ENCODE measurements at places on chromosomes 13 and 19. TPM values are rescaled to one million over a fixed set of nuclear protein-coding genes. Genes with fewer than 3 reads are reported as not detected.
A peak's percentile ranks its signal among the peaks of the same experiment; 100 is the strongest.

DNA sequence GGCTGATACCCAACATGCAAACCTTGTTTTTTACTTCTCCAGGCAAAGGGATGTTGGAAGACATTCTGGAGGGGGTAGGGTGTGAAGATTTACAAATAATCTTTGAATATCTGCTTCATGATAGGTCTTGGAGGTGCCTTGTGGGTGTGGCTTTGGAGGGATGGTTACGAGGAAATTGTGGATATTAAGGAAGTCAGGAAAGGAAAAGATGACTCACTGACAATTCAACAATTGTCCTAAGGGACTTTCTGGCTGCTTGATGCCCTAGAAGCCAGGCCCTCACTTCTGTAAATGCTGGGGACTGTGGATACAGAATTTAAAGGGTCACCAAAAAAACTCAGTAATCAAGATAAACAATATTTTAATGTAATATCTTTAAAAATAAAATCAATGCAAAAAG lies 37.4 kb upstream of the ZNF527 start:
- no peak for DNase-seq

DNA sequence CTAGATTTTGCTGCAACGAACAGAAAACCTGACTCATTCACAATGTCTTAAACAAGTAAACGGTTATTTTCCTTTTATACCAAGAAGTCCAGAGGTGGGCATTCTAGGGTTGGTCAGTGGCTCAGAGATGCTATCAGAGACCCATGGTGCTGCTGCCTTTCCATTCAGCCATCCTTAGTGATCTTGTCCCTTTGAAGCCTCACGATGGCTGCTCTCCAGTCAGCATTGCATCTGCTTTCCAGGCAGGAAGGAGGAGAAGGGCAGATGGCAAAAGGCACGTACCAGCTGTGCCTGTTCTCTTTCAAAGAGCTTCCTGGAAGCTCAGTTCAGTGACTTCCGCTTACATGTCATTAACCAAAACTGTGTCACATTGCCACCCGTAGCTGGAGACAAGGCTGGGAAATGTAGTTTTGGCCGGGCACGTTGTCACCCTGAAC lies 30.1 kb downstream of the WDFY2 start:
- no peak for DNase-seq

DNA sequence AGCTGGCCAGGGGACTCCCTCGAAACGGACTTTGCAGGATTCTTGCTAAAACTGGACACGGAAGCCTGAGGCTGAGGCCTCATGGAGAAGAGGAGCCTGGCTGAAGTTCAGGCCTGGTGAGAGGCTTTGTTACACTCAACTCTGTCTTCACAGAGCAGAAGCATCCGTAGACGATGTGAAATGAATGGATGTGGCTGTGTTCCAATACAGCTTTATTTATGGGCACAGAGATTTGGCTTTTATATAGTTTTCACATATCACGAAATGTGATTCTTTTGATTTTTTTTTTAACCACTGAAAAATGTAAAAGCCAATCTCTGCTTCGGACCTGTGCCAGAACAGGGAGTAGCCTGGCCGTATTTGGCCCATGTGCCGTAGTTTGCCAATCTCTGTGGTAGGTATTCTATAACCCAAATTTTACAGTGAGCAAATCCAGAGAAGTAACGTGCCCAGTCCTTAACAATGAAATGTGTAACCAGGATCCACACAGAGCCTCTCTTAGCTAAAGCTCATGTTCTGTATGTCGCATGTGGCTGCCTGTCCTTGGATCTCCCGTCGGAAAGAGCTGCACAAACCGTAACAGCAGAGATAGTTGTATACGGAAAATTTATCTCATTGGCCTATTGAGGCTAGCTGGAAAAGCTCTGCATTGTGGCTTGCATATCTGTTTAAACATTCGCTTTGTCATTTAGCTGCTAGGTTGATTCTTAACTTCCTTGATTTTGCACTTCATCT lies 171.6 kb upstream of the RNF113B start:
- no peak for DNase-seq

ELANE gene
- total RNA-seq = not detected

SIGLEC8 gene
- total RNA-seq = not detected

CCDC70 gene
- not detected for total RNA-seq

SPC24 gene
- total RNA-seq = 48.3 TPM

KCNK6 gene
- total RNA-seq = 3.7 TPM

GRCh38 chr13:49329831-49330545 lies 82.3 kb downstream of the CDADC1 start:
- DNase-seq = no peak

DNA sequence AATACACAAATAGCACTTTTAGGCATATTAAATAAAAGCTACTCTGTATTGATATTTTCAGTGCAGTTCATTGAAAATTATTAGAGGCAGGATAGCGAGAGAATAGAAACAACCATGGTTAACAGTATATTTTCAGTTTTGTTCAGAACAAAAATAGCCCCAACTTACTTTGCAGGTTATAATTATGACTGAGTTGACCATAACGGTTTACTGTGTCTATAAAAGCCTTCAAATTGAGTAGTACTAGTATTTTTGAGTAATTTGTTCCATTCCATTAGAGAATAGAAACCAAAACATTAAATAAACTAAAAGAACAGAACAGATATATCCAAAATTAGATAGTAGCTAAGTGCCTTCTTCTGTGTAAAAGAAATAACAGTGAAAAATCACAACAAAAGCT lies 1108.4 kb upstream of the PCDH20 start:
- no peak for DNase-seq

GRCh38 chr13:46289260-46289955 lies 77.7 kb downstream of the LRRC63 start:
- DNase-seq = no peak

DNA sequence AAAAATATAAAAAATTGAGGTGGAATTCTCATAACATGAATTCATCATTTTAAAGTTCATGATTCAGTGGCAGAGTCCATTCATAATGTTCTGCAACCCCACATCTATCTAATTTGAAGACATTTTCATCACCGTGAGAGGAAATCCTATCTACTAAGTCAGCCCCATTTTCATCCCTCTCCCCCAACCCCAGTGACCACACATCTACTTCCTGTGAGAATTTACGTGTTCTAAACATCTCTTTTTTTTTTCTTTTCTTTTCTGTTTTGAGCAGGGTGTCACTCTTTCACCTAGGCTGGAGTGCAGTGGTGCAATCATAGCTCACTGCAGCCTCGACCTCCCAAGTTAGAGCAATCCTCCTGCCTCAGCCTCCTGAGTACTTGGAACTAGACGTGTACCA lies 17.5 kb downstream of the ATCAY start:
- no peak for DNase-seq

GRCh38 chr19:42198676-42199439 lies 18.6 kb downstream of the DEDD2 start:
- DNase-seq = peak; percentile 85

DNA sequence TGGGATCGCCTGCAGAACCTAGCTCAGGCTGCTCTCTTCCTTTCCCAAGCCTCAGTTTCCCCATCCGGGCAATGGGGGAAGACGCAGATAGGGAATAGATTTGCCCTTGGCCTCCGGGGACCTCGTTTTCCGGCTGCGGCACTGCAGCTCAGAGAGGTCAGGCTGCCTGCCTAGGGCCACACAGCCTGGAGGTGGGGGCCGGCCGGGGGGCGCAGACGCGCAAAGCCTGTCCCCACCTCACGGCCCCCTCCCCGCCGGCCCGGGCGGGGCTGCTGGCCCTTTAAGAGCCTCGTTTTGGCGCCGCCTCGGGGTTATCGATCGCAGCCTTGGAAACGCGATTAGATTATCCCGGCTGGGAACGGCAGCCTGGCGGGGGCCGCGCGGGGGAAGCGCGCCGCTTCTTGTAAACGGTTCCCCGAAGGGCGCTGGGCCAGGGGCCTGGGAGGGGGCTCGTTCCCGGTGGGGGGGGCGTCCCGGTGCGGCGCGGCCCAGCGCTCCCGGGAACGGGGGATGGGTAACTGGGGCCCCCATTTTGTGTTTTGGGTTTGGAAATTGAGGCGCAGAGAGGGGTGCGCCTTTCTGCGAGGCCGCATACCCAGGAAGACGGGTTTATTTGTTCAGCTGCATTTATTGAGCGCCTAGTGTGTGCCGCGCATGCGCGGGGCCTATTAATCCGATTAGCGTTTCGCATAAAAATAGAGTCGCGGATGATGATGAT lies 23.4 kb upstream of the TCF3 start:
- DNase-seq = no peak

GRCh38 chr13:52869050-52869449 lies 20.6 kb upstream of the PCDH8 start:
- DNase-seq = no peak

USHBP1 gene
- total RNA-seq = not detected

DNA sequence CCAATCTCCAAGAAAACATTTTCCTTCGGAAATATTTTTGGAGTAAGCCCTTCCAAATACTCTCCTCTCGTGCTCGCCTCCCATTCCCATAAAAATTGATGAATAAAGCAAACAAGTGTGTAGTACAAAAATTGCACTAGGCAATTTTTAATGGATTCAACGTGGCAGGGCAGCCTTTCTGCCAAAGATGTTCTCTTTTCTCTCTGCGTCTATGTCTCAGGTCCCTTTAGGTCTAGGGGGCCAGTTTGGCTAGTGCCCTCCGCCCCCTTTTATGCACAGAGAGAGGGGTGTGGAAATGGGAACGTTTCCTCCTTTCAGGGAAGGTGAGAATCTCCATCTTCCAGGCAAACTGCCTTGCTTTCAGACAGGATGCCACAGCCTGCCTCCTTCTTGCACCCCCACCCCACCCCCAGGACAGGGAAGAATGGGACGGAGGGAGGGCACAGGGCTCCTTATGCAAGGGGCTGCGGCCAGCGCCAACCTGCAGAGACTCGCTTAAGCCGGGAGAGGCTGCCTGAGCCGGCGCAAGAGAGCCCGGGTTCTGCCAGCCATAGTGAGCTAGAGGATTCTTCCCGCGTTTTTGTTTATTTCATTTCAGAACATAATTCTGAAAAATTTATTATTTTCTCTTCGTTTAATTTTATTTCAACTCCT lies 2.7 kb upstream of the ZIC2 start:
- no peak for DNase-seq

GRCh38 chr19:33186431-33187182 lies 7.5 kb upstream of the LRP3 start:
- no peak for DNase-seq

DNA sequence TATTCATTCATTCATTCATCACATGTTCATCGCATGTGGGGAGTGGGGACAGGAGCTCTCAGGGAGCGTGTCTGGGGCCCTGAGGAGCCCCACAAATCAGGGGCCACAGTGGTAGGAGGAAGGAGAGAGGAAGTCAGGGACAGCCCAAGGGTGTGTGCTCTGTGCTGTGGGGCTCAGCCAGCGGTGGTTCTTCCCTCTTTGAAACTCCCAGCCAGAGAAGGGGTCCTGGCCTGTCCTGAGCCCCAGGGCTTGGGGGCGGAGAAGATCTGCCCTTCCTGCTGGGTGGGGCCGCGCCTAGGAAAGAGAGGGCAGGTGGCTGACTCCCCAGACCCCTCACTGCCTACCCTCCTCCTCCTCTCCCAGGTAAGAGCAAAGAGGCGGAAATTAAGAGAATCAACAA lies 14.6 kb downstream of the AP2A1 start:
- no peak for DNase-seq

- no peak for DNase-seq
These were observed 610.2 kb downstream of the SLITRK1 start for GRCh38 chr13:83272076-83272475.

ATP1A3 gene
- total RNA-seq = 2.0 TPM

DNA sequence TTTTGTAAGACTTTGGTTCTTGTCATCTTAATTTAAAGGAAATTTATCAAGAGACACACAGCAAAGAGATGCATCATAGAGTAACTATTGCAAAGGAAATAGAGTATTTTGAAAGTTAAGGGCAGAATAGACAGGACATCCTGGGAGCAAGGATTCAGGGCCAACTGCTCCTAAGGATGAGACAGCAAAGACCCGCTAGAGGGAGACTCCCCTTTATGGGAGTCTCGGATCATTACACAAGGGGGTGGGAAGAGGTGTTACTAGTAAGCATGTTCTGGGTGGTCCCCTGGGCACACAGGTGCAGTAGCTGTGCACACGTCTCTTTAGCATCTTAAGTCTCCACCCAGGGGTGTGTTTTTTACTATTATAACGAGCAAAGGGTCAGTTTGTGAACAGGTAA lies 9.6 kb downstream of the ZSCAN5C start:
- DNase-seq = no peak

DNA sequence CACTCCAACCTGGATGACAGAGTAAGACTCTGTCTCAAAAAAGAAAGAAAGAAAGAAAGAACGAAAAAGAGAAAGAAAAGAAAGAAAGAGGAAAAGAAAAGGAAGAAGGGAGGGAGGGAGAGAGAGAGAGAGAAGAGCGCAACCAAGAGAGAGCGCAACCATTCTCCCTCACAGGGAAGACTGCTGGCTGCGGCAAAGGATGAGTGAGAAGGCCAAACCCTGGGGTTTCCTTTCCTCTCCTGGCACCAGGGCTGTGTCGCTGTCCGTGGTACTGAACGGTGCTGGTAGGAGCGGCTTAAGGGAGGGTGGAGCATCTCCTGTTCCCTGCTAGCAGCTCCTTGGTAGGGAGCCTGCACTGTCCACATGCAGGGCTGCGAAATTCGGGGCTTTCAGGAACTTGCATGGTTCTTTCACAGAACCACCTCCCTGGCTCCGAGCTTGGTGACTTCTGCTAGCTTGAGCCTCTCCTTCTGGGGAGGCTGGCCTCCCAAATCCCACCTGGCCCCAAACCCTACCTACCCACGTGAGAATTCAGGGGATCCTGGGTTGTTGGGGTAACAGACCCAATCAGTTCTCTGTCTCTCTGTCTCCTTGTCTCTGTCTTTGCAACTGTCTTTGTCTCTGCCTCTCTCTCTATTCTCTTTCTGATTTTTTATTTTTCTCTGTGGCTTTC lies 51.1 kb upstream of the ZNRF4 start:
- DNase-seq = peak; percentile 68

DNA sequence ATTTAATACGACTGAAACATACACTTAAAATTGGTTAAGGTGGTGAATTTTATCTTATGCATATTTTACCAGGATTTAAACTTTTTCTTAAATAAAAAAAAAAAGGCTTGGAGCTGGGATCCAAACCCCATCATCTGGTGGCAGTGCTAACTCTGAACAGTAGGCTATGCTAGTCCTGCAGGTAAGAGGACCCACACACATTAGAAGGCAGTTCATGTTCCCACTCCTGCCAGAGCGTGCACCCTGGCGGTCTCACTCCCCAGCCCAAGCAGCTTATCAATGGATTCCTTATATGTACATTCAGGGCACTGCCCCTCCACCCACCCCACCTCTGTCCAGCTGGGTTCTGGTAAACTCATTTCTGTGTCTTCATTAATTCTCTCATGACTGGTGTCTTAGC lies 31.3 kb upstream of the CEBPA start:
- DNase-seq = no peak

GRCh38 chr19:23787106-23787505 lies 28.4 kb upstream of the ZNF681 start:
- DNase-seq = no peak

DNA sequence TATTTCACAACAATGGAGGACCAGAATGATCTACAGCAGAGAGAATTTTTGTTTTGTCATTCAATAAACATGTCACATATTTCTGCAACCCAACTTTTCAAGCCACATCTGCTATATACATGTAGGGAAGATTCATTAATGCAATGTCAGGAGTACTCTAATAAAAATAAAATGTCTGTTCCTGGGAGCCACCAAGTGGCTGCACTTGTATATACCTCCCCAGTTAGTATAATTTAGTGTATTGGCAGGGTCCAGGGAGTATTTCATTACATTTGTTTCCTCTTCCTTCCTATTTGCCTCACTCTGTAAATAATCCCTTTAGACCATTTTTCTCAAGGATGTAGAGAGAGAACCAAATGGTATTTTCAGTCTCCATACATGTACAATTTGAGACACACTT lies 1169.0 kb downstream of the DIAPH3 start:
- DNase-seq = no peak

- no peak for DNase-seq
These were observed 365.0 kb upstream of the NBEA start for GRCh38 chr13:34577051-34577450.

ATG4D gene
- 71.0 TPM for total RNA-seq

- no peak for DNase-seq
These were observed 6.4 kb downstream of the KMT5C start for GRCh38 chr19:55345818-55346724.

HIF3A gene
- total RNA-seq = not detected

All from natural killer cell treated with Interleukin-12 subunit alpha and Interleukin-12 subunit beta and Interleukin-15 and Interleukin-18, amount 100 ng/mL, for 72 hours (primary cell).